DMS53 (cell line): ENCODE measurements at places on chromosomes 12 and 14.
A peak's percentile ranks its signal among the peaks of the same experiment; 100 is the strongest.

DNA sequence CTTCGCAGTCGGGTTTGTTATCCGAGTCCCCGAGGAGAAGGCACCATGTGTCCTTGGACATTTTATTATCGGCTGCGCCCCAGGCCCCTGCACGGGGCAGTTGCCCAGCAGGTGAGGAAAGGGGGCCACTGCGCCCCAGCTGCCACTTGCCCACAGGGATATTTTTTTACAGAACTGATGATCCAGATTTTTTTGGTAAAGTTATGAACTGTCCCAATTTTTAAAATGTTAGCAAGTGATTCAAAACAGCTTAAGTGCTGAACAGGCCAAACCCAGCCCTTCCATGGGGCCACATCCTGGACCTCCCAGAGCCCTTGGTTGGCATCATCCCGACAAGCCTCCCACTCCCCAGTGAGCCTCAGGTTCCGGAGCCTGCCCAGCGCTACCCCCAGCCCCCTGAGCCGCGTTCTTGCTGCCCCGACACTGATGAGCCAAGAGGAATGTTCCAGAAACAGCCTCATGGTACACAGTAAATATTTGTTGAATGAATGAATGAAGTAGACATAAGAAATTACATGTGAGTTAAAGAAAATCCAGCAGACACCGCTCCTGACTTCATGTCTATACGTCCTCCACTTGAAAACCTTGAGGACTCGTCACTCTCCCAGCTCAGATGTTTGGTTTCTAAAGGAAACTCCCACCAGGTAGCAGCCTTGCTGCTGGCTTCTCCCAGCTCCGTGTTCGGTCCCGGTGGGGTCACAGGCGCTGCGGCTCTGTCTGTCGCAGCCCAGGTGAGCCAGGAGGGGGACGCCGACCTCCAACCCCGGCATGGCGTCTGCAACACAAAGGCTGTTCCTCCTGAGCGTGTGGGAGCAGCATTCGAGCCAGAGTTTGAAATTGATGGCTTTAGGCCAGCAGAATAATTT lies 88.5 kb downstream of the ADGRD1 start:
- no peak for DNase-seq

DNA sequence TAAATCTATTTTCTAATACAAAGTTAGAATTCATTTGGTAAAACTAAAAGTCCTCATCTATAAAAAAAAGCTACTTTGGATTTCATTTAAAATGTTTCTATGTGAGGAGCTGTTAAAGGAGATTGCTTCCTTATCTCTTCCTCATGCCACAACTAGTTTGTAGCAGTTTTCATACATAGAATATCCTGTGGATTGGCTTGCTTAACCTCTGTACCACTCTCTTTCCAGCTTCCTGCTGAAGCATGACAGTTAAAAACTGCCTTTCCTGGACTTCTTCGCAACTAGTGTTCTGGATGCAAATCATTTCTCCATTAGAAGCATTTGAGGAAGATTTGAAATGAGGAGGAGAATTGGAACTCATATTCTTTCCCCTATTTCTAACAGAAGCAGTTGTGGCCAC lies 49.6 kb downstream of the ST8SIA1 start:
- no peak for DNase-seq

DNA sequence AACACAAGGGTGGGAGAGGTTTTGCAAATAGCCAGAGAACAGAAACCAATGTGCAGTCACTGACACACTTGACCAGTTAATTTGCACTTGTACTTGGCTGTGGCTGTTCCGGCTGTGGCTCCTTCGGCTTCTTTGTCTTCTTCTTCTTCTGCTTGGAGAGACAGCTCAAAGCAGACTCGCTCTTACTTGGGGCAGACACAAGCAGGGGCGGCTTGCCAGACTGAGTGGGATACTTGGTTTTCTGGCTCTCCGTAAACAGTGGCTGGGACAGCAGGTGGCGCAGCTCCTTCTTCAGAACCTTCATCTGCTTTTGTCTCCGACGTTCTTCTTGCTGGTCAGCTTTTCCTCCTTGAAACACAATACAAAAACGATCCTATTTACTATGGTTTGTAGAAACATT lies 25.0 kb downstream of the OTUB2 start:
- DNase-seq: peak; percentile 5

DNA sequence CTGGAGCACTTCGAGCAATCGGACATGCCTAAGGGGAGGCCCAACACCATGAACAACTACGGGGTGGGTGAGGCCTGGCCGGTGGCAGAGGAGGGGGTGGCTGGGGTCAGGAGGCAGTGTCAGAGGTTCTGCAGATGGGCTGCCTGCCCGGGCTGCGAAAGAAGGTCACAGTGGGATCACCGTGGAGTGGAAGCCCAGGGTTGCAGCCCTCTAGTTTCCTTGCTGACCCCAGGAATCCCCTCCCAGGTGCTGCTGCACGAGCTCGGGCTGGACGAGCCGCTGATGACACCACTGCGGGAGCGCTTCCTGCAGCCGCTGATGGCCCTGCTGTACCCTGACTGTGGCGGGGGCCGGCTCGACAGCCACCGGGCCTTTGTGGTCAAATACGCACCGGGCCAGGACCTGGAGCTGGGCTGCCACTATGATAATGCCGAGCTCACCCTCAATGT lies 1.9 kb upstream of the ARL6IP4 start:
- no peak for DNase-seq

- no peak for DNase-seq
These were observed 35.8 kb downstream of the RASAL1 start for GRCh38 chr12:113099764-113100163.

DNA sequence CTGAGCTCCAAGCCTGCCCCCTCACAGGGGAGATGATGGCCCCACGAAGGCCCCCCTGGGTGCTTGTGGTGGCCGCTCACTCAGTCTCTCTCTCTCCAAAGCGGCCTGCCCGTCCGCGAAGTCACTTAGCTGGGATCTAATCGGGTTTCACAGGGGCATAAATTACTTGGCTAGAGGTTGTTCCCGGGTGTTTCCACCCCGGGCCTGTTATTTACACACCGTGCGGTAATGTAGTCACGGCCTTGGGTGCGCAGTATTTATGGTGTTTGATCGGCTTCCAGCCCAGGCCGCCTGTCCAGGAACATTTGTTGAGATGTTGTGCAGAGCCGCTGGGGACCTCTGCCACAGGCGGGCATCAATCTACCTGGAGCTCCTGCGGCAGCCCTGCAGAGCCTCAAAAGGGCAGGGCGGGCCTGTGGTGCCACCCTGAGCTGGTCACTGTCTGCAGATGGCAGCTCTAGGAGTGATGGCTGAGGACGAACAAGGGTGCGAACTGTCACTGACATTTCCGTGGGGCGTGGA lies 91.2 kb downstream of the KIF26A start:
- no peak for DNase-seq
